Cerebellar nuclear complex (tissue), 1 donor: ENCODE measurements at places on chromosomes 11 and 22.

DNA sequence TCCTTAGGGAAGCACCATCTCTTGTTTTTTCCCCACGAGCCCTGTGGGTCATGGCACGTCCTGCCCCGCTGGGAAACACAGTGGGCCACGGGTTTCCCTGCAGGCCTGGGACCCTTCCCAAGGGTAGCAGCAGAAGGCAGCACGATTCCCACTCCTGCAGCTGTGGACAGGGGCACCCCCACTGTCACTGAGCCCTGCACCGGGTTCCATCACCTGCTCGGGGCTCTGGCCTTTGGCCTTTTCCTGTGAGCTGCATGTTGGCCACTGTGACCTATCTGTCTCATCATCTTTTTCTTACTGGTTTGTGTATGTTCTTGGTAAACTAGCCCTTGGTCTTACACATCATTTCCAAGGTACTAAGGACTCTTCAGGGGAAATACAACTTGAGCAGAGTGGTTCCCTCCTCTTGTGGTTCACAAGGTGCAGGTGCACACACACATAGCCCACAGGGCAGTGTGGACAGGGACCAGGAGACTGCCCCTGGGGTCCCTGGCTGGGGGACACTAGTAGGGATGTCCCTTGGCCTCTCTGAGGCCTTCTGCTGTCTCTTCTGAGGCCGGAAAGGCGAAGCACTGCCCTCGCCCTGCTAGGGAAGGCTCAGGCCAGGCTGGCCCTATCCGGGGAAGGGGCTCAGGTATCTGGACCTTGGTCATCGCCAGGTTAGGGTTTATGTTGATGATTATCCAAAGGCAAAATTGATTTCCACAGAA, 19.0 kb upstream of the TXNRD2 start:
- DNase-seq, result no peak

GRCh38 chr11:96306933-96307775, 35.8 kb downstream of the MAML2 start:
- DNase-seq, result no peak

- no peak for DNase-seq
Measured at GRCh38 chr11:67617243-67617953, 10.7 kb downstream of the NDUFV1 start.

GRCh38 chr11:131246663-131247062, 123.8 kb upstream of the NTM start:
- no peak for DNase-seq

DNA sequence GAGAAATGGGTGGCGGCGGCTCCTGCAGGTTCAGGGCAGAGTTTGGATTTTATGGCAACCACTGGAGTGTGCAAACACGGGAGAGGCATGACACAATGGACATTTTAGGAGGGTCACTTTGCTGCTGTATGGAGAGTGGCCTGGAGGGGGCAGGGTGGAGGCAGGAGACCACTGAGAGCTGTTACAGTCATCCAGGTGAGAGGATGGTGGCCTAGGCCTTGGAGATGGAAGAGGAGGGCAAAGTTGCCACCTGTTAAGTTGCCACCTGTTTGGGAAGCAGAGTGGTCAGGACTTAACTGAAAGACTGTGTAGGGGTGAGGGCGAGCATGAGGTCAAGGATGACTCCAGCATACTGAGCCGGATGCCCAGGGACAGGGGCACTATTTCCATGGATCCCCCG, 2.3 kb upstream of the RAD9A start:
- no peak for DNase-seq

GRCh38 chr11:121618516-121618915, 165.7 kb upstream of the SORL1-AS1 start:
- no peak for DNase-seq

GRCh38 chr11:15280393-15280792, 165.7 kb downstream of the INSC start:
- no peak for DNase-seq

GRCh38 chr22:19755145-19755710, 5.3 kb upstream of the TBX1 start:
- no peak for DNase-seq
